ENCODE measurements at places on chromosomes 2 and 18. TPM values are rescaled to one million over a fixed set of nuclear protein-coding genes. Genes with fewer than 3 reads are reported as not detected.

AAK1 gene
- total RNA-seq: 21.5 TPM

PARD3B gene
- total RNA-seq: 1.3 TPM

GRCh38 chr18:6211174-6211504 lies 203.6 kb downstream of the L3MBTL4 start:
- DNase-seq: no peak

GRCh38 chr18:57223144-57223870 lies 76.4 kb downstream of the BOD1L2 start:
- DNase-seq: no peak

GRCh38 chr2:130370490-130370889 lies 14.6 kb downstream of the PTPN18 start:
- DNase-seq: no peak

DNA sequence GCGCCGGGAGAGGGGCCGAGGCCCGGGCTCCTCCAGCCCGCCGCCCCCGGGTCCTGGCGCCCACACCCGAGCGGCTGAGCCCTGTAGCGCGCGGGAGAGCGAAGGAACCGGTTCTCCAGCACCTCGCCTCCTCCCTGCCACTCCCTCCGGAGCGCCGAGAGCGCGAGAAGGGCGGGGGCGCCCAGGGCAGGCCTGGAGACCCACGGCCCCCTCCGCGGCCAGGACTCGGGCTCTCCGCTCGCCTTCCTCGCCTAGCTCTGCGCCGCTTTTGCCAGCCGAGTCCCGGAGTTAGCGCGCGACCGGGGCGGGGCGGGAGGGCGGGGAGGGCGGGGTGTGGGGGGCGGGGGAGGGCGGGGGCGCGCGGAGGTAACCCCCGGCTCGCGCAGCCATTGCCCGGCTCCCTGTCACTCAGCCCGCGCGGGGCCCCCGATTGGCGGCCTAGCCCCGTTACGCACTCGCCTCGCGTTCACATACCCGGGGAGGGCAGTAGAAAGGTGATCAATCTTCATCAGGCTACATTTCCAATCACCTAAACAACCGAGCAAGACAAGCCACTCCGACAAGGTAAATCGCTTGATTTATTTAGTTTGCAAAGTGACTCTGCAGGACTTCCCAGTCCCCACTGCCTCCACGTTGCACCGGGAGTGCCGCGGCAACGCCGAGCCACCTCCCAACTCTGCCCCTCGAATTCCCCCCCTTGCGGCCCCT lies at the start of gene OTX1:
OTX1 (plus strand) TSS at position 497 of the 708 bp plus-strand sequence. CDS start 2,161 bp downstream, outside the sequence.
- peak; percentile 87 for DNase-seq

DNA sequence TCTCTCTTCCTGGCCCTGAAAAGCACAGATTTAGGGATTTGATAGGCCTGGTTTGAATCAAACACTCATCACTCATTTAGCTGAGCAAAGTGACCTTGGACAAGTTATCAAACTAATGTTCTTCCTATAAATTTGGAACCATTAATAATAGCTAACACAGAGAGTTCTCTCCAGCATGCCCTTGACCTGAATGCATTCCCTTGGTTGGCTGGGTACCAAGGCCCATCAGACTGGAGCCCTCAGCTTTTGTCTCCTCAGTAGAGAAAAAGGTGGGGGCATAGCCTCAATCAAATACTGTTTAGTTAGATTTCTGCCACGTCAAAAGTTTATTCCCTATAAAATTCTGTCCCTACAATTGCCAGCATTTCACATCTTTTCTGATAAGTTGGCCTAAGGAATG lies 13.8 kb upstream of the MRPL19 start:
- DNase-seq: no peak

GRCh38 chr2:118584062-118584749 lies 263.2 kb downstream of the EN1 start:
- no peak for DNase-seq

- DNase-seq: no peak
Measured at GRCh38 chr2:201441409-201441808, 9.8 kb downstream of the TRAK2 start.

- peak; percentile 89 for DNase-seq
Measured at GRCh38 chr2:235468978-235469655, 24.7 kb upstream of the AGAP1 start.

All from Daoy (cell line).